Fibroblast of skin of right biceps (primary cell): ENCODE measurements at places on chromosomes 7 and 10.
A peak's percentile ranks its signal among the peaks of the same experiment; 100 is the strongest.

GRCh38 chr10:49115015-49115795 lies at the start of gene VSTM4:
VSTM4 (minus strand) TSS chr10:49115522; CDS start chr10:49115485, 37 bp downstream.
- DNase-seq = peak; percentile 62

DNA sequence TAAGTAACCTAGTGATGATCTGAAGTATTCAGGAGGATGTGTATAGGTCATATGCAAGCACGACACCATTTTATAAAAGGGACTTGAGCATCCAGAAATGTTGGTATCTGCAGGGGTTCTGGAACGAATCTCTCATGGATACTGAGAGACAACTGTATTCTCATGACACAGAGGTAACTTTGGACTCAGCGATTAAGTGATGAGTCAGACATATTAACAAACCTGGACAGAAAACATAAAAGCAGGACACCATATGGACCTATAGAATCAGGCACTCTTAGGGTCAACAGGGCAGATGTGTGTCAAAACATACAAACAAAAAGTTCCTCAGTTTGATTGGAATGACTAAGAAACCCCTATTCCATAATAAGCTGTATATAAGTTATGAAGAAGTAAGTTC lies 248.1 kb downstream of the ANKRD7 start:
- no peak for DNase-seq

GRCh38 chr7:150949971-150950491 lies 28.1 kb downstream of the KCNH2 start:
- no peak for DNase-seq

GRCh38 chr10:78381107-78381506 lies 347.4 kb downstream of the RPS24 start:
- DNase-seq = no peak

DNA sequence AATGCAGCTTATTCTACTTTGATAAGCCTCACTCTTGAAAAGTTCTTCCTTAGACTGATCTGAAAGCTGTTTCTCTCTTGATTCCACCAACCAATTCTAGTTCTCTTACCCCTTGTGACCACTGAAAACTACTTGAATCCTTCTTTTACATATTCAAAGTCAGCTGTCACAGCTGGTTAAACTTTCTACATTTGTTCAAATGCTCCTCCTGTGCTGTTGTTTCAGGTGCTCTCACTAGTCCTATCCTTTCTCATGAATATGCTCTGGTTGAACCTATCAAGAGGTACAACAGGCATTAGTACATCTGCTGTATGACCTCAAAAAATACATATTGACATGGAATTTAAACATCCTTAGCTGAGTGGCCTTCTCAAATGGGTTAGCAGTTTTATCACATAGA lies 91.5 kb downstream of the MYO3A start:
- DNase-seq = no peak

- DNase-seq = peak; percentile 13
Measured at GRCh38 chr10:18059826-18060559, 80.2 kb upstream of the CACNB2 start.

GRCh38 chr10:122544493-122544892 lies 16.1 kb upstream of the DMBT1 start:
- DNase-seq = no peak

DNA sequence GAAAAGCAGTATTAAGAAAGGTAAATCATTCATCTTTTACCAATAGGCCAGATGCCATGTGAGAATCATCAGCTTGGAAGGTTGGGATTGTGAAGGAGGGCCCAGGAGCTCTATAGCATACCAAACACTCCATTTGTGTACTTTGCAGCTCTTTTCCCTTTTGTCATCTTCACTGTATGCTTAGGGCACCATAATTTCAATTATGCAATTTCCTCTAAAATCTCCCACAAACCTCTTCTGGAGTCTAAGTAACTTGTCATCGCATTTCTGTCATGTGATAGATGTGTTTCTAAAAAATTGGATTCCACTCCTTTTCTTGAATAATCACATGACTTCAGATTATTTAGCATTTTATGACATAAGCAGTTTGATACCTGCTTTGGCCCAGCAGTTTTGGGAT lies 17.9 kb downstream of the RPP30 start:
- DNase-seq = peak; percentile 54

GRCh38 chr7:117941138-117941810 lies 68.0 kb upstream of the CTTNBP2 start:
- peak; percentile 60 for DNase-seq

DNA sequence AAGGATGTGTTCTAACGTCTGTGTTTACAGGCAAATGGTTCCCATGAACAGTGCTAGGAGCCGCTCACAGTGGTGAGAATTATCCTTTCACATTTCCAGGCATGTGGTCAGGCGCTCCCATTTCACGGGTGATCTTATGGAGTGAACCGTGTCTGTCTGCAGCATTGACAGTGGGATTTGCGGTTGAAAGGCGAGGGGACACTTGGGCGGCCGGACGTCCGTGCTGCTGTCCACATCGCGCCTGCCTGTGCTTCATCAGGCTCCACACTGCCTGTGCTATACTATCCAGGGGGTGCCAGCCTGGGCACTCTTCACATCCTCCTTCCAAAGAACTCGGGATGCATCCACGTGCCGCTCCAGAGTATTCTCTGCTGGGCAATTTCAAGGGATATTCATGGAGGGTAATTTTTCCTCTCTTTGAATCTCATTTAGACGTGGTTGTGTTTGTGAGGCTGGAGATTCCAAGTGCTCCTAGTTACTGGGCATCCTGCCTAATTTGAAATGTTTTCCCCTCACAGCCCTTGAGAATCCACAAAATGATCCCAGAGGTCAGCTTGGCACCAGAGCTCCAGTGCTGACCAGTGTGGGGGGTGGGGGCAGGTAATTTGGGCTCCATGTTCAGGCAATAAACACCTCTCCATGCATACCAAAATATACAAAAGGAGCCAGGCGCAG lies 61.9 kb upstream of the EBF3 start:
- DNase-seq = no peak

DNA sequence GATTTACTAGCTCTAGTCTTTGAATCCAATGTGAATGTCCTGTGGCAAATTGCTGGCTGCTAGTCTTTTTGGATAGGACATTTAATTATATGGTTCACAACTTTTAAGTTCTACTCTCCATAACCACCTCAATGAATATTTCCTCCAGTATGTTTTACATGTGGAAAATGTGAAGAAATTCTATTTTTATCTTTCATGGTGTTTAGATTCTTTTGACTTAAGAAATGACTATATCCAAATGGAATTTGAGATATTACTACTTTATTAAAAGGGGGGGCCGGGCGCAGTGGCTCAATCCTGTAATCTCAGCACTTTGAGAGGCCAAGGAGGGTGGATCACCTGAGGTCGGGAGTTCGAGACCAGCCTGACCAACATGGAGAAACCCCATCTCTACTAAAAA lies 202.0 kb downstream of the ARL4A start:
- DNase-seq = peak; percentile 57

GRCh38 chr7:126803060-126803665 lies 449.6 kb downstream of the GRM8 start:
- DNase-seq = peak; percentile 51
